Activated CD8-positive, alpha-beta memory T cell treated with anti-CD3 and anti-CD28 coated beads, Interleukin-2, amount 10 ng/mL, durations not matched to agents 7 days and 5 days (primary cell): ENCODE measurements at places on chromosomes 3 and 15. TPM values are rescaled to one million over a fixed set of nuclear protein-coding genes. Genes with fewer than 3 reads are reported as not detected.

Gene MAGI1
- total RNA-seq: 4.3 TPM

Gene UBL7
- 60.9 TPM for total RNA-seq

Gene RPN1
- 175 TPM for total RNA-seq

Gene HDC
- not detected for total RNA-seq

Gene PARP6
- 55.5 TPM for total RNA-seq
